ENCODE measurements at places on chromosomes 1 and 21. TPM values are rescaled to one million over a fixed set of nuclear protein-coding genes. Genes with fewer than 3 reads are reported as not detected.

- DNase-seq, result no peak
- no peaks in the 10 kb centered on the region for H3K27me3 ChIP-seq
- no peaks in the 10 kb centered on the region for H3K36me3 ChIP-seq
These were observed 483.4 kb downstream of the NPHP4 start for GRCh38 chr1:5508669-5509330.

DNA sequence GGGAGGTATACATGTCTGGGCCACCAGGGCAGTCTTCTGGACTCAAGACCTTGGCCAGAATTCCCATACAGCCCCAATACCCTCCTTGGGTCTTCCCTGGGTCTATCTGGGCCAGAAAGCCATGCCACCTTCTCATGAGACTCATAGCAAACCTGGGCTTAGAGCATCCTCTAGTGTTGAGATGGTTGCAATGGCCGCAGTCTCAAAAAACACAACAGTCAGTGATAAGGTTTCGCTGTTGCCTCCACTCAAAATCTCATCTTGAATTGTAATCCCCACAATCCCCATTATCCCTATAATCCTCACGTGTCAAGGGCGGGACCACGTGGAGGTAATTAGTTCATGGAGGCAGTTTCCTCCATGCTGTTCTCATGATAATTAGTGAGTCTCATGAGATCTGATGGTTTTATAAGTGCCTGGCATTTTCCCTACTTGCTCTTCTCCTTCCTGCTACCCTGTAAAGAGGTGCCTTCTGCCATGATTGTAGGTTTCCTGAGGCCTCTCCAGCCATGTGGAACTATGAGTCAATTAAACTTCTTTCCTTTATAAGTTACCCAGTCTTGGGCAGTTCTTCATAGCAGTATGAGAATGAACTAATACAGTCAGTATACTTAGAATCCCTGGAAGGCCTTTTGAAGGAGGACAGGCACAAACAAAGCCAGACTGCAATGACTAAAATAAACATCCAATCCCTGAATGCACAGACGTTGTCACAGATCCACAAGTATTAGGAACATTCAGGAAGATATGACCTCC, 77.0 kb downstream of the CTH start:
- H3K4me1 ChIP-seq, result no peaks in the 10 kb centered on the region
- H3K36me3 ChIP-seq, result no peaks in the 10 kb centered on the region
- H3K27ac ChIP-seq, result no peak overlapping the region

DNA sequence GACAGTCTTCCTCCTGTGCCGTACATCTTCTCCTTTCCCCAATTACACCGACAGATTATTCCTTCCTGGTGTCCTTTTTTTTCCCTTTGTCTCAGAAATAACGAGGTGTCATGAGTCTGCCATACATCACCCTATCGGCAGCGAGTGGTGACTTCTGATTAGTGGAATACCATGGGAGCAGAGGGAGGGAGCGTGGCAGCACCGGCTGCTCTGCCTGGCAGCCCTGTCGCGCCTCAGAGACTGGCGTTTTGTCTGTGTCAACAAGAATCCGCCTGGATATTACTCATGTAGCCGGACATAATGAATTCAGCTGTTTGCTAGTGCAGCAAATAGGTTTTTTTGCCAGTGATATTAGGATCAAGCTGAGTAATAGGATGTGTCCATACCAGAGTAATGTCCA, 51.8 kb downstream of the UTP25 start:
- no peak overlapping the region for H3K27ac ChIP-seq
- H3K36me3 ChIP-seq, result no peaks in the 10 kb centered on the region
- no peaks in the 10 kb centered on the region for H3K4me1 ChIP-seq
- no peak for DNase-seq
- H3K4me3 ChIP-seq, result no peak overlapping the region

- no peak overlapping the region for H3K27ac ChIP-seq
- H3K27me3 ChIP-seq, result no peaks in the 10 kb centered on the region
- no peak overlapping the region for H3K4me3 ChIP-seq
- H3K4me1 ChIP-seq, result no peaks in the 10 kb centered on the region
- no peaks in the 10 kb centered on the region for H3K36me3 ChIP-seq
These were observed 14.7 kb upstream of the KIRREL1 start for GRCh38 chr1:157978586-157979403.

- H3K4me3 ChIP-seq, result no peak overlapping the region
- H3K36me3 ChIP-seq, result no peaks in the 10 kb centered on the region
- H3K27ac ChIP-seq, result no peak overlapping the region
These were observed 40.6 kb downstream of the OPTC start for GRCh38 chr1:203534526-203534925.

DNA sequence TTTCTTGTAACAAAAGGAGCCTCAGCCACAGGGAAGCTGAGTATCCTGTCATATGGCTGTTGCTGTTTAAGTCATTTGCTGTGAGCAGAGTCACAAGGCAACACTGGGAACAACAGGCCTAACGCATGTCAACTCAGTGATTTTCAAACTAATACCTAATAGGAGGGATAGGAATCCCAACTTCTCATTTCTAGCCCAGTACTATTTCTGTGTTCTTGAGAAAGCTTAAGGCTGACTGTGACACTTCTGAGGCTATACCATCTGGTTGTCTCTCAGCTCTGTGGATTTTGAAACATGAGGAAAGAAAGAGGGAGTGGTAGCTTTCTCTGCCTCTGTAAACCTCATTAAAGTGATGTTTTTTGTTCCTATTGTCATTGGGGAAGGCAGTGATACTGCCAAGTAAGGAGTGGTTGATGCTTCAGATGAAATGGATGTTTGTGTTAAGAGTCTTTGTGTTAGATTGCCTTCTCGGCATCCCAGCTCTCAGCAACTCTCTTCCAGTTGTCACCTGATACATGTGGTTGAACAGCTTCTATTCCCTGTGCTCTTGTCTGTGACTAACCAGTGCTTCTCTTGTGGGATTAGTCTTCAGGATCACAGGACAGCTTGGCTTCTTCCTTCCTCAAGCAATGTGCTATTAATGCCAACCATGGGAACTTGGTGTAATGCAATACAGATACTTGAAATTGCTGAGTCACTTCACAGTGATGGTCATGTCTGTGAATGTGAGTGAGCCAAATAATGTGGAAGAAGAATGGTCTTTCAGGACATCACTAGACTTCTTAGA, 166.8 kb upstream of the IVNS1ABP start:
- H3K27ac ChIP-seq, result no peak overlapping the region
- H3K36me3 ChIP-seq, result no peaks in the 10 kb centered on the region
- DNase-seq, result no peak
- no peak overlapping the region for H3K4me3 ChIP-seq
- H3K27me3 ChIP-seq, result no peaks in the 10 kb centered on the region

DNA sequence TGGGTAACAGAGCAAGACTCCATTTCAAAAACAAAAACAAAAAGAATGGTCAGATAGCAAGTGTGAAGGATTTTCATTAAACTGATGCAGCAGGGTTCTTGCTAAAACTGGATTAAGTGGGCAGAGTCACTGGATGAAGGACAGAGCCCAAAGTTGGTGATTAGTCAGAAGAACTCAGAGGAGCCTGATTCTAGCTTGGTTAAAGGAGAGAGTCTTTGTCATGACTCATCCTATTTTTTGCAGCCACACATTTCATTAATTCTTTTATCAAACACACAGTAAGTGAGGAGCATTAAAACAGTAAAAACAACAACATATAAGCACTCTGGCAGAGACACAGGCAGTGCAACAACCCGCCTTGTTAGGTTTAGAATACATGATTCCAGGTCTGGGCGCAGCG, 56.0 kb upstream of the EDARADD start:
- no peak for DNase-seq
- no peaks in the 10 kb centered on the region for H3K36me3 ChIP-seq
- no peaks in the 10 kb centered on the region for H3K4me1 ChIP-seq

DNA sequence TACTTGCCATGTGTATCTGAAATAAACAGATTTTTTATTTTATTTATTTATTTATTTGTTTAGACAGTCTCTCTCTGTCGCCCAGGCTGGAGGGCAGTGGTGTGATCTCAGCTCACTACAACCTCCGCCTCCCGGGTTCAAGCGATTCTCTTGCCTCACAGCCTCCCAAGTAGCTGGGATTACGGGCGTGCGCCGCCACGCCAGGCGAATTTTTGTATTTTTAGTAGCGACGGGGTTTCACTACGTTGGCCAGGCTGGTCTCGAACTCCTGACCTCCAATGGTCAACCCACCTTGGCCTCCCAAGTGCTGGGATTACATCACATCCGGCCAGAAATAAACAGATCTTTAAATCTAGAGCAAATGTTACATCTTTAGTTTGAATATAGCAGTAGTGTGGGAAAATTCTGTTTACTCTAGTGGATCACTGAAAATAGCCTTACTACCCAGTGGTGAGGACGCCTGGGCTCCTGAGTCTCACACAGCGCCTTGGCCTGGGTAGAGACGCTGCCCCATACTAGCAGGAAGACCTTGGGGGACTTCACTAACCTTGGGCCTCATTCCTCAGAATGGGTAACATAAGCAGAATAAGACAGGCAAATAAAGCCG, 709 bp downstream of the GART start:
- DNase-seq, result peak; percentile 23
- H3K4me3 ChIP-seq, result peak overlapping the region; percentile 98
- H3K36me3 ChIP-seq, result peaks cover 24% of the 10 kb centered on the region
- H3K27ac ChIP-seq, result peak overlapping the region; percentile 100

DNA sequence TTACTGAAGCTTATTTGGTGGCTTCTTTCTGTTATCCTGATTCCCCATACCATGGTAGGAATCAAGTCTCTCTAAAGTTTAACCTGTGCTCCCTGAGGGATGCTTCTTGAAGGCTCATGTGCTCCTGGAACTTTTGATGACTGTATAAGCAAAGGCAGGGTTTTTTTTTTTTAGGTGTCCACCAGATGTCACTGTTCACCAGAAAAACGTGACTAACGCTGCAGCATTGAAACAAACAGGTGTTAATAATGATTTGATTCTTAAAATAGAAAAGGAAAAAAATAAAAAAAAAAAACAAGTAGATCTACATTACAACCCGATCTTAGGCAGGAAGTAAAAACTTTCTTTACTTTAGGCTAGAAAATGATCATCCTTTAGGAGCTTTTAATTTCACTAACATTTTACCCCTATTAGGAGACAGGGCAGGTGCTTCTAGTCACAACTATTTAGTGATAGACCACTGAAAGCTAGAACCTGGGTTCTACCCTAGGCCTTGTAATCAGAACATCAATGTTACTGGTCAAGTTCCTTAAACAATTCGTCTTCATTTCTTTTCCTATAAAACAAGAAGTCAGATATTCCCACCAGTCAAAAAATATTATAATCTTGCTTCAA, 223.0 kb downstream of the PLA2G4A start:
- H3K27ac ChIP-seq, result no peak overlapping the region
- no peak overlapping the region for H3K4me3 ChIP-seq
- peak; percentile 59 for DNase-seq
- no peaks in the 10 kb centered on the region for H3K4me1 ChIP-seq
- H3K27me3 ChIP-seq, result no peaks in the 10 kb centered on the region

GRCh38 chr1:116224111-116224510, 112.9 kb downstream of the MAB21L3 start:
- DNase-seq, result no peak
- no peaks in the 10 kb centered on the region for H3K4me1 ChIP-seq
- H3K27ac ChIP-seq, result no peak overlapping the region

DNA sequence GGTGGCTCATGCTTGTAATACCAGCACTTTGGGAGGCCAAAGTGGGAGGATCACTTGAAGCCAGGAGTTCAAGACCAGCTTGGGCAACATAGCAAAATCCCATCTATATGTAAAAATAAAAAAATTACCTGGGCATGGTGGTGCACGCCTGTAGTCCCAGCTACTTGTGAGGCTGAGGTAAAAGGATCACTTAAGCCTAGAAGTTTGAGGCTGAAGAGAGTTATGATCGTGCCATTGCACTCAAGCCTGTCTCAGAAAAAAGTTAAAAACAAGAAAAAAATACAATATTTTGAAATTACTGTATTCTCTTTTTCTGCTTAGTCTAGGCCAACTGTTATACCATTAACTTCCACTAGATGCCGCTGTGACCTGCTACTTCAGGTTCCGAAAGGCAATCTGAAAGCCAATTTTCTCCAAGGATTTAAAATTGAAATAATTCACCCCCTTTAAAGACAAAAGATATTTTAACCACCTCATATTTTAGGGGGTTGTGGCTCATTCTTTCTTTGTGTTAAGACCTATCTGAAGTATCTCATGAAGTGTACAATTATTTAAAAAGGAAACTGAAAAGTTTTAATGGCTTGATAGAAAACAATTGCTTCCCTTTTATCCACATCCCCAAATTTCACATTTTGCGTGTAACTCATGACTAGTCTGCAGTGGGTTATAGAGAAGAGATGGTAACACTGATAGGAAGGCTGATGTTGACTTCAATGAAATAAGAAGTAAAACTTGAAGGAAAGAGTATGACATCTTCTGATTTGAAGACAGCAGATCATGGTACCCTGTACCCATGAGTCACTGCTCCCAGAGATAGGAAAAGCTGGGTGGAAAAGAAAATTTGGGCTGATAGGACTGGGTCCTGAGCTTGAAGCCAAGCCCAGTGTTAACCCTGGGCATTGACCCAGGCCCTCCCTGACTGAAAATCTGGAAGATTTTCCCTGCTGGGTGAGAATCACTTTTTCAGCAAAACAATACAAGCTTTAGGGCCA, 24.4 kb upstream of the CLDN14 start:
- H3K36me3 ChIP-seq, result no peaks in the 10 kb centered on the region
- no peak overlapping the region for H3K4me3 ChIP-seq
- no peaks in the 10 kb centered on the region for H3K27me3 ChIP-seq
- peak; percentile 23 for DNase-seq
- no peaks in the 10 kb centered on the region for H3K4me1 ChIP-seq

- H3K27ac ChIP-seq, result no peak overlapping the region
- H3K27me3 ChIP-seq, result no peaks in the 10 kb centered on the region
- no peaks in the 10 kb centered on the region for H3K4me1 ChIP-seq
- H3K4me3 ChIP-seq, result no peak overlapping the region
- no peaks in the 10 kb centered on the region for H3K36me3 ChIP-seq
- no peak for DNase-seq
These were observed 89.9 kb downstream of the WLS start for GRCh38 chr1:68142461-68142860.

DNA sequence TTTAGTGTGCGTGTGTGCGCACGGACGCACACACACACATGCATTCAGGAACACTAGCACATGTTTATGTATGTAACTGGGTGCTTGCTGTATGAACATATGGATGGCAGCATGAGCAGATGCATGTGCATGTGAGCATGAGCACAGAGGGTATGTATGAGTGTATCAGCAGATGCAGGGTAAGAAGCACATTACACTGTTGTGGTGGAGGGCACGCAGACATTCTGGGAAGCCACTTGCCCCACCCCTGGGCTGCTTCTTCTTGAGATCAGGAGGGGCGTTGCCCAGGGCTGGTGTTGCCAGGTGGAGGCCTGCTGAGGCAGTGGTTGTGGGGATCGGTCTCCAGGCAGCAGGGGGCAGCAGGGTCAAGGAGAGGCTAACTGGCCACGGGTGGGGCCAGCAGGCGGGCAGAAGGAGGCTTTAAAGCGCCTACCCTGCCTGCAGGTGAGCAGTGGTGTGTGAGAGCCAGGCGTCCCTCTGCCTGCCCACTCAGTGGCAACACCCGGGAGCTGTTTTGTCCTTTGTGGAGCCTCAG, 3.9 kb upstream of the P3R3URF start:
- no peaks in the 10 kb centered on the region for H3K36me3 ChIP-seq
- no peaks in the 10 kb centered on the region for H3K27me3 ChIP-seq
- DNase-seq, result no peak
- H3K27ac ChIP-seq, result no peak overlapping the region

Gene RHD
- total RNA-seq, result 0.20 TPM

Gene GABRD
- total RNA-seq, result 0.22 TPM
